ENCODE measurements at places on chromosomes 13 and 19.

GRCh38 chr19:28882818-28883217, 330.1 kb downstream of the UQCRFS1 start:
- no peak for DNase-seq

DNA sequence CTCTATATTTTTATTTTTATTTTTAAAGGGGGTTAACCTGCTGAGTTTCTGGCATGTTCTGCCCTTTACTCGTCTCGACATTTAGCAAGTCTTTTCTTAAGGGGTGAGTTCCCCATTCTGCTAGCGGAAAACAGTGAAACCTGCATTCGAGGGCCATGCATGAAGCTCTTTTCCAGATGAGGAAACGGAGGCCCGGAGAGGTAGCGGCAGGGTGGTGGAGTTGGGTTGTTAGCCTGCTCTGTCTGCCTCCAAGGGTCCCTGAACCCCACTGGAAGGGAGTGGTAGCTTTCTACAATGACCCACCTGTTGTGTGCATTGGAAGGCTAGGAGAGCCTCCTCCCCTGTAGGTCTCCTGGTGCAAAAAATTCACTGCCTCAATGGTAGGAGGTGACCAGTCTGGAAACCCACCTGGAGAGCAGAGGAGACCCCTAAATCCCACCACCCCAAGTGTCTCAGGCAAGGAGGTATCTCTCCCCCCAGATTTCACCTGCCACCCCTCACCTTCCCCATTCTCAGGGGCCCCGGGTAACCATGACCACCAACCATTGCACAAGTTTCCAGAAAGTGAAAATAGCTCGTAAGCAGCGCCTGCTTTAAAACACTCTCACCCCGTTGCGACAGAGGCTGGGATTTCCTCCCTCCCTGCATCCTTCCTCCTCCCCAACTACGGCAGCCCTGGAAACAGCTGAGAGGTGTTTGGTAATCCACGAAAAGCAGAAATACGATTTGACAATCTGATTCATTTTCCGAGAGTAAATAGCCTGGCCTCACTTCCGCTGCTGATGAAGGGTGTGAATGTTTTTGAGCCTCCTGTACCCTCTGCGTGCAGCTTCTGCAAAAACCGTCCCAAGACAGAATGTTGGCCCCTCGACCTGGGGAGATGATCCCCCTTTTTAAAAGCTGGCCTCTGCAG, 3.5 kb downstream of the KLF2 start:
- DNase-seq = no peak

DNA sequence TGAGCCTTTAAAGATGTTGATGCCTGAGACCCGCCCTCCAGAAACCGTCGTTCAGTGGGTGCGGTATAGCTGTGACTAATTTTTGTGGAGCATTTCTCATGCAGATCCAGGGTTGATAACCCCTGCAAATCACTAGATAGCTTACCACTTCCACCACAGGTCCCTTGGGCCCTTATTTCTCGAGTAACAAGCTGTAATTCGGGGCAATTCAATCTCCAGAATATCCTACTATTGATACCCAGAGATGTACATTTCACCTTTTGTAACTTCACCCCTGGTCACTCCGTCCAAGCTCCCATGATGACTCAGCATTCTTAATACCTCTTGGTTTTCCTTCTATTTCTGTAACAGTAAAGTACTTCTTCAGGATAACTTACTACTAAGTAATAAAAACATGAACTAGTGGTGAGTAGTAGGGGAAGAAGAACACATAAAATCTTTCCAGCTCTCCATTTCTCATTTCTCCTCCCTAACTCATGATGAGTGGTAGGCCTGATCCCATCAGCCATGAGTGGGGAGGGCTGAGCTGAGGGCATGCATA, 71.9 kb upstream of the UBL3 start:
- DNase-seq = no peak

DNA sequence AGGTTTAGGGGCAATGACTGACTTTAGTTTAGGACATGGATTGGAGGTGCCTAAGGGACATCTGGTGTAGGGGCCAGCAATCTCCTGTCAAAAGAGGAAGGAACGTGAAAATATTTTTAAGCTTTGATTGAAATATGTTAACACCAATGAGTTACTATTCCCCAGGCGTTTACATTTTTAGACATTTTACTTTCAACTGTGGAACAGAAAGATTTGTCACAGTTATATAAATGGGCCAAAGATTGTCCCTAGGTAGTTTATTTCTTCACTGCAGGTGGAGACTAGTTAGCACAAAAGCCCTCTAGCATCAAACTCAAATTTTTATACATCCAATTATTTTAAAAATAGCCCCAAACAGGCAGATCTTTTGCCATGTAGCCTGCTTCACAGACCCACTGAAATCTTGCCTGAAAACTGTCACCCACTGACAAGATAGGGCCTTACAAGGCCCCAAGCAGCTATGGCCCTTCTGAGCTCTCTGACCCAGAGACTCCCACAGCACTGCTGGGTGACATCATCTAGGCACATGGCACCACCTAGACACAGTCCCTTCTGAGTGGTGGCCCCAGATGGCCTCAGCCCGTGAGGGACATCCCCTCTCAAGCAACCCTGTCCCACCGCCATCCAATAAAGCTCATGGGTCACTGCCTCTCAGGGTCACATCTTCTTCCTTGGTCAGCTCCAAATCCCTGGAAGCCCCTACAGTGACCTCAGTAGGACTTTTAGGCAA, 64.8 kb upstream of the DOCK9 start:
- no peak for DNase-seq

GRCh38 chr13:21069561-21070004, 8.2 kb upstream of the LATS2 start:
- no peak for DNase-seq

DNA sequence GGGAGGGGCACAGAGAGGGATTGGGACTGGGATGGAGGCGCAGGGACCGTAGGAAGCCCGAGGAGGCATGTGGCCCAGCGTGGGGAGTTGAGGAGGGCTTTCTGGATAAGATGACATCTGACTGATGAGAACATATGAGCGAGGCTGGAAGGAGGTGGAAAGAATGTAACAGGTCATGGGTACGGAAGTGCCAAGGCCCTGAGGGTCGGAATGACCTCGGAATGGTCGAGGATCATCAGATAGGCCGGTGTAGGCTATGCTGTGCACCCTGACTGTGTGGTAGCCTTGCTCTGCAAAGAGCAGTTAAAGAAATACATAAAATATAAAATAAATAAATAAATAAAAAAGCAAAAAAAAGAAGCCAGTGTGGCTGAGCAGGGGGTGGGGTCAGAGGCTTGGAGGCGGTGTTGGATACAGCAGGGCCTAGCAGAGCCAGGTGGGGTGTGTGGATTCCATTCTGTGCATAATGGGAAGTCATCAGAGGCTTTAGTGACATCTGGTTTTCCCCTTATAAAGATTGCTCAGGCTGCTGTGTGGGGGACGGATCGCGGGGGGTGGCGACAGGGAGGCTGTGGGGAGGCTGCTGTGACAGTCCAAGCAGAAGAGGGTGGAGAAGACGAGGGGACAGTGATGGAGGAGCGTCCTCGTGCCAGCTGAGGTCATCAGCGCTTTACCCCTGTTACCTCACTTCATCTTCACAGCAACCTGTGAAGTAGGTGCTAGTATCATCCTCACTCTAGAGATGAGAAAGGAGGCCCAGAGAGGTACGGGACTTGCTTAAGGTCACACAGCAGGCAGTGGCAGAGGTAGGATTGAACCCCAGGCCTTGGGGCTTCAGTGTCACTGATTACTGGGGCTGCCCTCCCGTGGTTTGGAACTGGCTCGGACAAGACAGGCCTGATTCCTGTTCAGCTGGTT, 5.0 kb downstream of the PAK4 start:
- no peak for DNase-seq

- peak; percentile 61 for DNase-seq
Measured at GRCh38 chr13:44404261-44405132, 30.9 kb downstream of the SERP2 start.

DNA sequence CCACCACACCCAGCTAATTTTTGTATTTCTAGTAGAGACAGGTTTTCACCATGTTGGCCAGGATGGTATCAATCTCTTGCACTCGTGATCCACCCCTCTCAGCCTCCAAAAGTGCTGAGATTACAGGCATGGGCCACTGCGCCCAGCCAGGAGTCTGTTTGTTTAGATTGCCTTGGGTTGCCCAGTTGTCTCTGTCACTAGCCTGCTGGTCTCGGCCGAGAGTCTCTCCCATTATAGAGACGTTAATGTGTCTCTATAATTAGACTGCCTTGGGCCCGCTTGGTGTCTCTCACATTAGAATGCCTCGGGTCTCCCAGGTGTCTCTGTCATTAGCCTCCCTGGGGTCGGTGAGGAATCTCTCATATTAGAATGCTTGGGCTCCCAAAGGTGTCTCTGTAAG, 1533.6 kb downstream of the UQCRFS1 start:
- DNase-seq = no peak

DNA sequence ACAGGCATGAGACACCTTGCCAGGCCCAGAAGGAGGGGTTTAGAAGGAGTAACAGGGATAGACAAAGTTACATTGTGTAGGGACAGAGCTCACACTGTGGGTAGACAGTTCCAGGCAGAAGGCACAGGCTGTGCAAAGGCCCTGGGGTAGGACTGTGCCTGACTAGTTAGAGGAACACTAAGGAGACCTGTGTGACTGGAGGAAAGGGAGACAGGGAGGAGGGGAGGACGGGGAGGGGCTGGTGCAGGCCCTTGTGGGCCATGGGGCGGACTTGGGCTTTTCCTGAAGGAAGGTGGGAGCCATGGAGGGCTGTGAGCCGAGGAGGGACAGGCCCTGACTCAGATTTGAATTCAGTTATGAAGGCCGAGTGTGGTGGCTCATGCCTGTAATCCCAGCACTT, 14.6 kb upstream of the GNA11 start:
- DNase-seq = no peak

GRCh38 chr19:2556221-2557092, 80.5 kb downstream of the GADD45B start:
- no peak for DNase-seq

- no peak for DNase-seq
Measured at GRCh38 chr19:55683449-55684261, 8.6 kb downstream of the EPN1 start.

DNA sequence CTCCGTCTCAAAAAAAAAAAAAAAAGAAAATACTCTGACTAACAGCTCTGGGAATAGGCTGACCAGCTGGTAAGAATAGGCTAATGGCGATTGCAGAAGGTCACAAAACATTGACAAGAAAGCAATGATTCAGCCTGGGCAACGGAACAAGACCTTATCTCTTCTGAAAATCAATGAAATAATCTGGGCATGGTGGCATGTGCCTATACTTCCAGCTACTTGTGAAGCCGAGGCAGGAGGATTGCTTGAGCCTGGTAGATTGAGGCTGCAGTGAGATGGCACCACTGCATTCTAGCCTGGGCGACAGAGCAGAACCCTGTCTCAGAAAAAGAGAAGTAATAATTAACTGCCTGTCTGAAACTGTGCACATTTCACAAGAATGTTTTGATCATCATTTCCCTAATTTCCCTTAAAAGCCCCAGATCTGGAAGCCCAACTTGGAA, 18.8 kb upstream of the MTRF1 start:
- DNase-seq = no peak

DNA sequence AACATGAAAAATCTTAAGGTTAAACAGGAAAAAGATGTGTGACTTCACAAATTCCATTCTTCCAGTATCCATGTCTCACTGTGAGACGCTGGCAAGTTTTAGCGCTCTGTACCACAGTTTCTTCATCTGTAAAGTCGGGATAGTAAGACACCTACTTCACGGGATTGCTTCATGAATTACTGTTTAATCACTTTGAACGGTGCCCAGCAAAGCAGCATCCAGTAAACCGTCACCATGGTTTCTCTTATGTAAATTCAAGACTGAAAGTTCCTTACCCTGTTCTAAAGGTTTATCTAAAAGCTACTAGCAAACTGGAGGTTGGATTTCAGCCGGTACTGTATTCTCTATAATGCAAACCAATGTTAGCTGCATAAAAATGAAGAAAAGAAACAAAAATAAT, 53.5 kb downstream of the KATNAL1 start:
- no peak for DNase-seq

DNA sequence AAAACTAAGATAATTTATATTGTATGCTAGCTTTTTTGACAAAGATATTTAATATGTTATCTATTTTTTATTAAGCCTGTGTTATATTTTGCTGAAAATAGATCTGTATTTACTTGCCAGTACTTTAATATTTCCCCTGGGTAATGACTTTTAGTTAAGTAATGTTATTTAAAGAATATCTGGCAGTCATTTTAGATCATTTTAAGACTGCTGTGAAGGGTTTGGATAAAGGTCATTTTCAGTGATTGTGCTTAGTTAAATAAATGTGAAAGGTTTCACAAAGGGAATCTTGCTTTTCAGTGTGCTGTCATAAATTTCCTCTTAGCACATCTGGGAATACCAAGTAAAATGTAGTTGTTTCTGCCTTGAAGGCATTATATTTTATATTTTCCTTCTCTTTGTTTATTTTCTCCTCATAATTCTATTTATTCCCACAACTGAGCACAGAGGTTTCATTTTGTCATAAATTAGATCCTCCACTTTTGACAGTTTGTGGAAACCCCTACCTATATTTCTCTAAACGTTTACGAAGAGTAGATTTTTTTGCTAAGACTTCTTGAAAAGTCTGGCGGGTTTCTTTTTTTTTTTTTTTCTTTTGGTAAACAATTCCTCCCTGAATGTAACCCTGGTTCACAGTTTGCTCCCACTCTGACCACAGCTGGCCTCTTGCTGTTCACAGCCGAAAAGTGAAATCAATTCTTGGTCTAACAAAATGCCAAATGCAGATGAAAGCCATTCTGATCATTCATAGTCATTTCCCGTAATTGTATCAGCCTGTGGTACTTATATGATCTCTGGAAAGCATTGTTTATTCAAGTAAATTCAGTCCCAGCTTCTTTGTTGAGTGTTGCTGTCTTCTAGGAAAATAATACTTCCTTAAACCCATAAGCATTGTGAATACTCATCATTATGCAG, 87.8 kb downstream of the MAB21L1 start:
- DNase-seq = no peak

DNA sequence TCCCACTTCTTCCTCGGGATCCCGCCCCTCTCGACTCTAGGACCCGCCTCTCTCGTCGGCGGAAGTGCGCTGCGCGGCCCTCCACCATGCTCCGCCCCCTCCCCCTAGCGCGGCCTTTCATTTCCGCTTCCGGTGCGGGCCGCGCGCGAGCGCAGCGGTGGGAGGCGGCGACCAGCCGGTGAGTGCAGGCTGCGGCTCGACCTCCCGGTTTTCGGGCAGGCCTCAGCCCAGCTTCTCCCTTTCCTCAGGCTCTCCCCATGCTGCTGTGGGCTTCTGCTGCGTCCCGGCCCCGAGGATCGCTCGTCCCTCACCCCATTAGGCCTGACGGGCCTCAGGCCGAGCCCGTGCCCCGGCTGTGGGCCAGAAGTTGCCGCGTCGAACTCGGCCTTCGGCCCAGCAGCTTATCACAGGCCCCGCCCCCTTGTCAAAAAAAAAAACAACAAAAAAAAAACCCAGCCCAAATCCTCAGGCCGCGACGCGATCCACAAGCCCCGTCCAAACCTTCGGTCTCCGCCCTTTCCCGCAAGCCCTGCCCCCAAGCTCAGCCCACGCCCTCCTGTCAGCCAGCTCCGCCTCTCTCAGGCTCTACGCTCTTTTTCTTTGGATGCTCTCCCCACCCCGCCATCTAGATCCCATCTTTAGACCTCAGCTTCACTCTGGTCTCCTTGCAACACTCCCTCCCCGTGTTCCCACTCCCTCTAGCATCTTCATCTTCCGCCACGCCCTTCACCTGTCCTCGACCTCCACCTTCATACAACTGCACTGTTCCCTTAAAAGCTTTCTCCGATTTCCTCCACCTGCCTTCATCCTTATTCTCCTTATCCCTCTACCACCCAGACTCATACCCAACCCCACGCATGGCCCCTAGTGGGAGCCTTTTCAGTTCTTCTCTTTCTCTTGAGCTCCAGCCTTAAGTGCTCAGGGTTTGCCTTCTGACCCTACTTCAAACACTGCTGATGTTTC, at the start of gene CLASRP:
Gene CLASRP (plus strand): TSS at position 115 of the 963 bp plus-strand sequence. CDS start 1,168 bp downstream, outside the sequence.
- peak; percentile 95 for DNase-seq

Measured in brain (organoid and tissue), 16 donors.